ENCODE measurements at places on chromosomes 12 and 14.
A peak's percentile ranks its signal among the peaks of the same experiment; 100 is the strongest.

- no peak for DNase-seq
Observed at GRCh38 chr14:70700955-70701585, 59.4 kb downstream of the TTC9 start.

DNA sequence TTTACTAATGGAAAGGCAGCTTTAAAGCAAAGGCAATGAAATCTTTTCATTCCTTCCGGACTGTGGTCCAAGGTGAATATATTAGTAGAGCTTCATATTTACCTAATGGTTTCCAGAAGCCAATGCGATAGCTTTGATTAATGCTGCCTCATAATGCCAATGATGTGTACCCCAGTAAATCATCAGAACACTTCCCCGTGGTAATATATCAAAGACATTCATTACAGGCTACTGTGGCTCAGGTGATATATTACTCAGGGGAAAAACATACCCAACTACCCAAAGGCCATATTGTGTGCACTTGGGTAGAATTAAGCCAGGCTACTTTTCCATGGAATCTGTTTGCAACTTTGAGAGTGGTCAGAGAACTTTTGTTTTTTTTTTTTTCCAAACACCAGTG lies 69.4 kb upstream of the DACT1 start:
- DNase-seq: no peak

DNA sequence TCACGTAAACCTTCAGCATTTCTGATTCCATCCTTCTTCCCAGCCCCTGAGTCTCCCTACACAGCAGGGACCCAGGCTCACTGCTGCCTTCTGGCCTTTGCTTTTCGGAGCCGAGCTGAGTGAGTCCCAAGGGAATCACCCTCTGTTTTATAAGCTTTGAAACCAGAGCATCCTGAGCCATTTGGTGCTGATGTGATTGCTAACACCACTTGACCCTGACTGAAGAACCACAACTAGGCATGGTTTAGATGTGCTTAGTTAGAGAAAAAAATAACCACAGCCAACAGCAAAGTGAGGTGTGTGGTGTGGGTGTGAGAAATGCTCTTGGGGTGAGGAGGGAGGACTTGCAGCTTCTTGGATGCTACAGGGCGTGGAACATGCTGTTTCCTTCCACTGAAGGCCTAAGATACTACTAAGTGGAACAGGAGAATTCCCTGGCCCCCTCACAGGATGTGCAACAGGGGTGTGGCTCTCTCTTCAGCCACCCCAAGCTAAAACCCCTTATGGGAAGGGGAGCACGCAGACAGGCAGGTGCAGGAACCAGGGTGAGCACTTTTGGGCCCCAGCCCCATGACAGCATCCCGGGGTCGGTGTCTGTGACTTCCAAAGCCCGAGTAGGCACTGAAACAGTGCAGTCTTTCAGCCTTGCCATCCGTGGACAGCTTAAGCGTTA lies at the start of gene TC2N:
TSS of gene TC2N (minus strand) at position 221 of the 673 bp plus-strand sequence. CDS start 53,767 bp downstream, outside the sequence.
- DNase-seq: no peak

GRCh38 chr12:10562306-10562933 lies 51.0 kb downstream of the MAGOHB start:
- peak; percentile 78 for DNase-seq

DNA sequence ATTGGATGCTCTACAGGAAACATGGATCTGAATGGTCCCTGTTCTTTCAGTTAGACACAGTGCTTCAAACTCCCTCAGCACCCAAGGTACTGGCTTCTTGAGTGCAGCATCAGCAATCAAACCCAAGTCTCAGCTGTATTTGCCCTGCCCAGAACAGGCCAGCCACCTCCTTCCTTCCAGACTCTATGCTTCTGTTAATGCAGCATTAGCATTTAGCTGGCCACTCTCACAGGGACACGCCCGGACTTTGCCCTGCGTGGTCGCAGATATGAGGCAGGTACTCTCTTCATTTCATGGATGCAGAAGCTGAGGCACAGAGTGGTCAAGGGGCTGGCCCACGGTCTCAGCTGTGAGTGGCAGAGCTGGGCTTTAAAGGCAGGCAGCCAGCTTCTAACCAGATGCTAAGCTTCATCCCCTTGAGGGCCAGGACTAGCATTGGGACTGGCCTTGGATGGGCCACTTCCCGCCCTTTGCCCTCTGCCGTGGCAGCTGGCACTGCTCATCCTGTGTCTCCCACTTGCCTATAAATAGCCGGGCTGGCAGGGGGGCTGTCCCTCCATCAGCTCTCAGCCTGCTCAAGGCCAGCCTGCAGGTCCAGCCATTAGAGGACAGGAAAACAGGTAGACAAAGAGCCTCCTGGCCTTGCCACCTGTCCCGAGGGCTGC lies 1.5 kb upstream of the SLC25A47 start:
- no peak for DNase-seq

GRCh38 chr12:75996861-75997447 lies 34.6 kb downstream of the PHLDA1 start:
- no peak for DNase-seq

DNA sequence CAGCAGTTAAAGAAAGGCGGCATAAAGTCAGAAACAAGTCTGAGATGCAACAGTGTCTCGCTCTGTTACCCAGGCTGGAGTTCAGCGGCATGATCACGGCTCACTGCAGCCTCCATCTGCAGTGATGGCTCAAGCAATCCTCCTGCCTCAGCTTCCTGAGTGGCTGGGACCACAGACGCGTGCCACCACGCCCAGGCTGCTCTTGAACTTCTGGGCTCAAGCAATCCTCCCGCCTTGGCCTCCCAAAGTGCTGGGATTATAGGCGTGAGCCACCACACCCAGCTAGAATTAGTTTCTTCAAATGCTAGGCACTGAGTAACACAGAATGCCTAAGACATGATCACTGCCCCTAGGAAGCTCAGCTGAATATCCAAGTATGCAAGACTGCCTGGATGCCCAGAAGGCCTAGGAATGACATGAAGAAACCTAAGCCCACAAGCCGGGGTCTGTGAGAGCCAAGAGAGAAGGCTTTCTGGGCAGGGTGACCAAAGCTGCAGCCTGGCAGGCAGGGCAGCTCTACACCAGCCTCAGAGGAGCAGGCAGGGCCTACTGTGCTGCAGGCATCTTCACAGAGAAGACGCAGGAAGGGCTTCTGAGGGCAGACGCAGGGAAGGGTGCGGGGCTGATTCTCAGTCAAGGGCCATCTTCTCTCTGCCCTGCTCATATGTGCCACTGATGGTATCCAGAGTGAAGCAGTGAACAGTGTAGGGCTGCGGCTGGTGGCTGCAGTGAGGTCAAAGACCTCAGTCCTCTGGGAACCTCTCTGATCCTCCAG lies 4.3 kb upstream of the PPP2R5C start:
- DNase-seq: no peak

DNA sequence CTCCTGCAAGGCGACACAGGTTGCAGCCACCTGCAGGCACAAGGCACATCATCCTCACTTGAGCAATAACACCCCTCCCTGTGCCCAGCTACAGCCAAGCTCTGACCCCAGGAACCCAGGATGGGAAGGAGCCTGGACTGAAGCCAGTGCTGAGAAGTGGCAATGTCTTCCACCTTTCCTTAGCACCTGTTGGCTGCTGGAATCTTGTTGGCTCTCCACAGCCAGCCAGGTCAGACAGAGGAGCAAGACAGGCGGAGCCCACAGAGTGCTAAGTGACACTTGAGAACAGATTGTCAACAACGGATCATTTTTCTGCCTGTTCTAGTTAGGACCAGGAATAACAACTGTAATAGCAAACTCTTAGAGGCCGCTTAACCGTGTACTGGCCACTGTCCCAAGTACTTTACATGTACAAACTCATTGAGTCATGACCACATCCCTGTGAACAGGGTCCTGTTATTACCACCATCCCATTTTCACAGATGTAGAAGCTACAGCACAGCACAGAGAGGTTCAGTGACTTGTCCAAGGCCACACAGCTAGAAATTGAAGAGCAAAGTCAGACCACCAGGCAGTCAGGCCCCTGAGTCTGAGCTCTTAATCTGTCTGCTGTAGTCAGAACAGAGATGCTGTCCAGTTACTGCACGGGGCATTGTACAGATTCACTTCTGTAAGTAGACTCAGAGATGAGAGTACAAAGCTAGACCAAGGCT lies 45.6 kb downstream of the RNFT2 start:
- DNase-seq: no peak

DNA sequence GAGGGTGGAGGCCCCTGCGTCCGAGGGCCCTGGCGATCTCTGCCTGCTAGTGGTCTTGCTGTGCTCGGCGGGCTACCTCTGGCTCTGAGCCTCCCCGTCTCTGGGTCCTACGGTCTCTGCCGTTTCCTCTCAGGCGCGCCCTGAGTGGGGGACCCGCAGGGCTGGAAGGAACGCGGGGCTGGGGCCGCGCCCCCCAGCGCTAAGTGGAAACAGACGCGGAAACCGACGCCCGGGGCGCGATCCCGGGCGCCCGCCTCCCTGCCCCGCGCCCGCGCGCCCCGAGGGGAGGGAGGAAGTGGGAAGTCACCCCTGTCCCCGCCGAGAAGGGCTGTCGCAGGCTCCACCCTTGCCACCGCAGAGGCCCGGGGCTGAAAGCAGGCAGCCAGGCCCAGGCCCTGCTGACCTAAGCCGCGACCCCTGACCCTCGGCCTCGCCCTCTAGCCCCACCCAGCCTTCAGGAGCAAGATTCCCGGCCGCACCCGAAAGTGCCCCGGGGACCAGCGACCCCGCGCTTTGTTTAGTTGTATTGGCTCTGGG lies 831 bp downstream of the CRIP1 start:
- DNase-seq: no peak

- no peak for DNase-seq
Observed at GRCh38 chr14:30587141-30587540, 28.2 kb downstream of the G2E3 start.

GRCh38 chr14:77204459-77204771 lies 22.8 kb downstream of the TMEM63C start:
- DNase-seq: no peak

DNA sequence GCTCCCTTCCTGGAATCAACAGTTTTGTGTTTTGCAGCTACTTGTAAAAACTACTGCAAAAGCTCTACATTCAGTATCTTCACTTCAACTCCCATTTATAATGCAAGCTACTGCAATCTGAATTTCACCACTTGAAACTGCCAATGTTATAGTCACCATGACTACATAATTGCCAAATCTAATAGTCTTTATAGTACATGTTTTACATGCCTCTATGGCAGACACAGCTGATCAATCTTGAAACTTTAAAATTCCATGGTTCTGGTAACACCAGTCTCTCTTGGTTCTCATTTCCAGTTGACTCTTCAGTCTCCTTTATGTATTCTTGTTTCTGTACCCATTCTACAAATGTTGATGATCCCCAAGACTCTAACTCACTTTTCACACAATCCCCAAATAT lies 185.9 kb downstream of the MED13L start:
- no peak for DNase-seq

DNA sequence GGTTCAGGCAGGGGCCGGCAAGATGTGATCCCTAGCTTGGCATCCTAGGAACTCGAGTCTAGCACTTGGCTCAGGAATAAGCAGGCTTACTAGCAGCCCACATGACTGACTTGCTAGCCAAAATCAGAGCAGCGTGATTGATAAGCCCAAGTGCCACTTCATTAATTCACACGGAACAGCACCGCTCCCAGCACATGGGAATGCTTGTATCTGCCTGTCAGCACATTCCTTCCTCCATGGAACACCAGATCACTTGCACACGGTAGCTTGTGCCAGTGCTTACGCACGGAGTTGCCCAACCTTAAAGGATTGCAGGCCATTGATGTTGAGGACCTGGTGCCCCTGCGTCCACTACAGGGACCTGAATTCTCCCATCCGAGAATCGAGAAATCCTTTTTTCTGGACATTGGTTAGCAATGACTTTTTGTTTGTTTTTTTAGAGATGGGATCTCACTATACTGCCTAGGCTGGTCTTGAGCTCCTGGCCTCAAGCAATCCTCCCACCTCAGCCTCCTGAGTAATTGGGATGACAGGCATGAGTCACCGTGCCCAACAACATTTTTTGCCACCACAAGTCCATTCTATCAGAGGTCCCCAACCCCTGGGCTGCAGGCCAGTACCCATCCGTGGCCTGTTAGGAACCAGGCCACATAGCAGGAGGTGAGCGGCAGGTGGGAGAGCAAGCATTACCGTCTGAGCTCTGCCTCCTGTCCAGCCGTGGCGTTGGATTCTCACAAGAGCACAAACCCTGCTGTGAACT lies 30.6 kb upstream of the TSPAN9 start:
- DNase-seq: no peak

- DNase-seq: no peak
Observed at GRCh38 chr12:29071099-29071498, 78.0 kb upstream of the FAR2 start.

DNA sequence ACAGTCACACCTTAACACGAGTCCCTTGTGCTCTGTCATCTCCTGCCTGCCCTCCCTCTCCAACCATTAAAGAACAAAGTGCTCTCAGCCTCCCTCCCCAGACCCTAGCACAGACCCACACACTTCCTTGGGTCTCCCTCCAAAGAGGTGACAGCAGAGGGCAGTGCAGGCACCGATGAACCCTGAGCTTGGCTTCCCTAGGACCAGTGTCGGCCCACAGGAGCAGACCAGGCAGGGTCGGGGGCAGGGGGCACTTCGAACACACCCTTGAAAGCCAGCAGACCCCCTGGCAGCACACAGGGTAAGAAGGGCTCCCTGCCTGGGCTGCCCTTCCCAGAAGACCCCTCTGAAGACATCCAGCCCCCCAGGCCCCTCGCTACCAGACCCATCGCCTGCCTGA lies 7.0 kb downstream of the CDK2AP1 start:
- no peak for DNase-seq

DNA sequence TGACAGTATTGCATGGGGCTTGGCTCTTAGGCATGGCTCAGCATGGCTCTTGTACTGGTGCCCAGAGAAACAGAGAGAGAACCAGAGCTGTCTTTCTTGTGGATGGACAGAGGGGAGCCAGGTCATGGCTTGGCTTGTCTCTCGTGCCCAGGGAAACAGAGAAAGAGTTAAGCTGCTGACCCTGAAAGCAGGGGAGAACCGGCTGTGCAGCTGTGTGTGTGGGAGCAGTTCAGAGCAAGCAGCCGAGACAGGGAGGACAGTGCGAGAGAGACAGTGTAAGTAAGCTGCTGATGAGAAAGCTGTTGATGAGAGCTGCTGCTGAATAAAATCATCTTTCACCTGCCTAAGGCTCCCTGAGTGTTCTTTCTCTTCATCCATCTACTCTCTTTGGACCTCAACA lies 61.3 kb upstream of the DDHD1 start:
- DNase-seq: no peak

- DNase-seq: no peak
Observed at GRCh38 chr12:94208622-94208966, 60.2 kb downstream of the PLXNC1 start.

- no peak for DNase-seq
Observed at GRCh38 chr12:88307961-88308360, 165.9 kb downstream of the TMTC3 start.

DNA sequence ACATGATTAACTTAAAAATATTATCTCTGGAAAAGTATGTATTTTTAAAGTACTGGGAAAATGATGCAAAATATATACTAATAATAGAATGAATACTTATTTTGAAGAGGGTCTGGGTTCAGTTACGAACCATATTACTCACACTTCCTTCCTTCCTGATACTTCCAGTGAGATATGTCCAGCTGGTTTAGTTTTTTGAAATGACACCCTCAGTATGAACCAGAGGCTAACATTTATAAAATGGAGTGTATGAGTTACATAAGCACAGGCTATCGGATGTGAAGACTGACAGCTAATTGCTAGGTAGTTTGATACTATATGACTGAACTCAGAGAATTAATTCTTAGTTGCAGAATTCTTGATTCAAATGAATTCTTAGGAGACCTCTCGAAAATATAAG lies 122.9 kb downstream of the OTOGL start:
- peak; percentile 14 for DNase-seq

Measured in common myeloid progenitor, CD34-positive (primary cell).